Stimulated activated CD8-positive, alpha-beta memory T cell treated with anti-CD3 and anti-CD28 coated beads, Interleukin-7, amount 100 ng/mL, for 24 hours (primary cell): ENCODE measurements at places on chromosomes 5 and 9.

DNA sequence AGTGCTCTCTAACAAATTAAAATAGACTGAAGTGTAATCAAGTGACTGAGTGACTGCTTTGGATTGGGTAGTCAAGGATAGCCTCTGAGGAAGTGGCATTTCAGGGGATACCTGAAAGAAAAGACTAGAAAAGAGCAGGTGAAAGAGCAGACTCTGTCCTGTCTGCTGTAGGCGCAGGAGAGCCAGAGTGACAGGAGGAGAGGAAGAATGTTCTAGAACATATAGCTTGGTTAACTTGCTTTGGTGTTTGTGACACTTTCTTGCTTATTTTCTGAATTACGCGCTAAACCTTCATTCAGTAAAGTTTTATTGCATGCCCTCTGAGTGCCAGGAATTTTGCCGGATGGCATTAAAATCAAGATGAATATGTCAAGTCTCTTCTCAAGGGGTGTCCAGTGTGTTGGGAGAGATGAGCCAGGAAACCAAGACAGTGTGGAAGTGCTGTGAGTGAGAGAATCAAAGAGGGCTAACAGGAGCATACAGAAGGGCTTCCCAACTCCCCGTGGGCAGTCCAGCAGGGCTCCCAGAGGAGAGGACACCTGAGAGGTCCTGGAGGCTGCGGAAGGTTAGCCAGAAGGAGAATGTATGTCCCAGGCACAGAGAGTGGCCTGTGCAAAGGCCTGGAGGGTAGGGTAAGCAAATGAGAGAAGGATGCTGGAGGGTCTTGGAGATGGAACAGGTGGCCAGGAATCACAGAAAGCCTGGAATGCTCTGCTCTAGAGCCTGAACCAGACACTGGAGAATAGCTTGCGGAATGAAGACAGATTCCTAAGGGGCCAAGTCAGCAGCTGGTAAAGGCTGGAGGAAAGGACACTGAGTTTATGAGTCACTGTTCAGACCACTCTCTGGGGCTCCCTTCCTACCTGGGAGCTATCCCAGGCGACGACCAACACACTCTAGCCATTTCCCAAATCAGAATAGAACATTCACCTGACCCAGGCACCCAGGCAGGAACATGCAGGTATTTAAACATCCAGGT lies 59.3 kb downstream of the SLC22A5 start:
- no peak for DNase-seq

DNA sequence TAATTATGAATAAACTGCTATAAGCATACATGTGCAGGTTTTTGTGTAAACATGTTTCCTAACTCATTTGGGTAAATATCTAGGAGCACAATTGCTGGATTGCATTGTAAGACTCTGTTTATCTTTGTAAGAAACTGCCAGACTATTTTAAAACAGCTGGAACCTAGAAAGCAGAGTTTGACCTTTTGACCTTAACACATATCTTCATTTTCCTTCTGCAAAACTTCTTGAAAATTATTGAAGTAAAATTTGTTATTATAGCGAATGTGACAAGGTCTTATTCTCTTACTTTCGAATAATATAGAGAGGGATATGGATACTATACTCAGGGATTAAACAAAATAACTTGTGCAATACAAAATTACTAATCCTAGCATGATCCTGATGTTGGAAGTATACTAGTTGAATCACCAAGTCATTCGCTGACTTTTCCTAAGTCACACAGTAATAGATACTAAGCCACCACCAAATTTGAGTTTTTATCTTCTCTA lies 3.2 kb upstream of the ANXA1 start:
- no peak for DNase-seq

DNA sequence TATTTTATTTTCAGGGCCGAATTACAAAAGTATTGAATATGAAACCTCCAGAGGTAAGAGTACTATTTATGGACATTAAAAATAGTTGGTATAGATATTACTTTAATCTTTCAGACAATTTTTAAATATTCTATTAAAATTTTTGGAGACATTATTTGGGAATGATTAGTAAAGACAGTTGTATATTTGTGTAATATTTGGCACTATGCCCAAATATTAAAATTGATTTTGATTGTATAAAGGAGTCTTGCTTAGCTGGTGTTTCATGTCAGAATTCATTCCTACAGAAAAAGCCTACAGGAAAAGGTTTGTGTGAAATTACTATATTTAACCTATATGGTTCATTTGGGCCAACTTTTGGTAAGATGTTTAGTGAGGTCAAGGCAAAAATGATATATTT lies 5.5 kb downstream of the SMC2 start:
- no peak for DNase-seq

GRCh38 chr5:175470781-175471180 lies 7.6 kb upstream of the SFXN1 start:
- no peak for DNase-seq

DNA sequence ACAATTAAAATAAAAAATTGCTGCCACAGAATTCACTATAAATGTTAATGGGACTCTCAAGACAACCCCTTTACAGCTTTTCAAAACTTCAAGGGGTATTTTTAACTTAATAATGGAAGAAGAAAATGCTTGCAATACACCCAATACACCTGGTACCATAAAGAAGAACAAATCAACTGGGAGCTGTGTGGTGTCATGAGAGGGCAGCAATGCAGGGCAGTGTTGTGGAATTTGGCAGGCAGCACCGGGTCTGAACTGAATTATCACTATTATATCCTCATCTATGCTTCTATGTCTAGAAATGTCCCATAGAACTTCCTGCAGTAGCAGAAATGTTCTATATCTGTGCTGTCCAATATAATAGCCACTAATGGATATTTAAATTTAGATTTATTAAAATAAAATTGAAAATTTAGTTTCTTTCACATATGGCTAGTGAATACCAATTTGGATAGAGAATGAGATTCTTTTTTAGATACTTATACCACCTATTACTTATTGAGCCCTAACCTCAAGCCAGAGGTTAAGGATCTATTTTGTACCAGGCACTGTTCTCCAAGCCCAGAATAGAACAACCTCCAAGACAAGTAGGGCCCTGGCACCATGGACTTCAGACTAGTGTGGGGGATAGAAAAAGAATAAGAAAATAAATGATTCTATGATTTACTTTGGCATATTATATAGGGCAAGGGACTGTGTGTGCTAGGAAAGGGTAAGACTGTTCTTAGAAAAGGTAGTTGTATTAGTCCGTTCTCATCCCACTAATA lies 265.3 kb downstream of the PDE4D start:
- DNase-seq, result no peak

GRCh38 chr5:148831590-148832565 lies 5.5 kb downstream of the ADRB2 start:
- DNase-seq, result no peak

- DNase-seq, result no peak
Observed at GRCh38 chr5:14035859-14036503, 91.5 kb upstream of the DNAH5 start.

GRCh38 chr5:31445041-31445600 lies 86.8 kb downstream of the DROSHA start:
- DNase-seq, result no peak
